ENCODE measurements at places on chromosomes 5 and 9.

GRCh38 chr5:58156973-58157701, 302.7 kb downstream of the PLK2 start:
- DNase-seq, result no peak

- DNase-seq, result no peak
These were observed 22.7 kb upstream of the FSTL4 start for GRCh38 chr5:133635051-133635450.

GRCh38 chr9:93039976-93040375, 18.5 kb upstream of the SUSD3 start:
- DNase-seq, result no peak

GRCh38 chr5:12141496-12141895, 237.2 kb upstream of the CTNND2 start:
- no peak for DNase-seq

GRCh38 chr9:98555651-98556465, 152.9 kb downstream of the GABBR2 start:
- DNase-seq, result no peak

GRCh38 chr9:295576-295975, 80.9 kb downstream of the DOCK8 start:
- no peak for DNase-seq

DNA sequence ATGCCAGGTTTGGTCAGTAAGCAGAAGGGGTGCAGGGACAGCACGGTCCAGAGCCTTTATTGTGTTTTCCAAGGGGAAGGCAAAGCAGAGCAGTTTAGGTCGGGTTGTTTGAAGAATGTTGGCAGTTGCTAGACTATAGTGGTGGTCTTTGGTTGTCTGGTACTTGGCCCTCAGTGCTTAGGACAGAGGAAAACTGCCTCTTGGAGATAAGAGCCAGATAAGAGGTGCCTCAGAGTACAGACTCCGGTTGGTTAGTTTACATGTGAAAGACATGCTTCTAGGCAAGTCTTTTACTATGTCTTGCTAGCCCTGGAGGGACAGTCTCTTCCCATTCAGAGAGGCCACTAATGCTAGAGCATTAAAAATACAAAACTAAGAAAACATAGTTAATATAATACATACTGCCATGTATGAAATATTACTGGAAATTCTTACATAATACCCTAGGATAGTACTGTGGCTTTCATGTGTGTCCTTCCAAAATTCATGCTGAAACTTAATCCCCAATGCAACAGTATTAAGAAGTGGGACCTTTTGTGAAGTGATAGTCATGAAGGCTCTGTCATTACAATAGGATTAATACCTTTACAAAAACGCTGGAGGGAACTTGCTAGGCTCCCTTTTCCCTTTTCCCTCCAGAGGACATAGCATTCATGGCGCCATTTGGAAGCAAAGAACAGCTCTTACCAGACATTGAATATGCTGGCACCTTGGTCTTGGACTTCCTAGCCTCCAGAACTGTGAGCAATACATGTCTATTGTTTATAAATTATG, 280.4 kb downstream of the TMEM167A start:
- no peak for DNase-seq
